ENCODE measurements at places on chromosomes 12 and 14. TPM values are rescaled to one million over a fixed set of nuclear protein-coding genes. Genes with fewer than 3 reads are reported as not detected.

The DHRS2 gene
- 0.51 TPM for total RNA-seq

The DEPDC4 gene
- total RNA-seq = 0.35 TPM

The WDHD1 gene
- total RNA-seq = 3.4 TPM

The RAB5B gene
- 60.8 TPM for total RNA-seq

The GPD1 gene
- 1.3 TPM for total RNA-seq
